ENCODE measurements at places on chromosomes 4 and X.

- no peak for DNase-seq
Measured at GRCh38 chr4:58809366-58809765, 1699.2 kb upstream of the IGFBP7 start.

DNA sequence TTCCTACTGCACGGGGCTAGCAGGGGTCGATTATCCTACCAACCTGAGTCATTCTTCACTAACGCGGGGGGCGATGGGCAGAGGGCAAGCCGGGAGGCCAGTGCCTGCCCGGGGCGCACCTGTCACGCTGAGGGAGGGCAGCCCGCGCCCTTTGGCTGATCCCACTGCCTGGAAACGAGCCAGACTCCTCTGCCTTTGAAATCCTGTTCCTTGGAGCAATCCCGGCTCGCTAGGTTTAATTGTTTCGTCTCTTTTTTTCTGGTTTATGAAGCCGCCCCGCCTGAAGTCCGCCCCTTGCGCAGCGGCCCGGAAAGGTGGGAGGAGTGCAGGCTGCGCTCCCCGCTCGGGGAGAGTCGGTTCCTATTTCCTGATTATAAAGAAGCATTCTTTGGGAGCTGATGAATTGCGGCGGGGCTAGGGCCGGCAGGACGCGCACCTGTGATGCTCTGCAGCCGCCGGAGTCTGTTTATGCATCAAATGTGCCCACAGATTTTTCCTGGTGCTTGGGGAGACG lies 484.2 kb downstream of the BCOR start:
- peak; percentile 2 for DNase-seq

DNA sequence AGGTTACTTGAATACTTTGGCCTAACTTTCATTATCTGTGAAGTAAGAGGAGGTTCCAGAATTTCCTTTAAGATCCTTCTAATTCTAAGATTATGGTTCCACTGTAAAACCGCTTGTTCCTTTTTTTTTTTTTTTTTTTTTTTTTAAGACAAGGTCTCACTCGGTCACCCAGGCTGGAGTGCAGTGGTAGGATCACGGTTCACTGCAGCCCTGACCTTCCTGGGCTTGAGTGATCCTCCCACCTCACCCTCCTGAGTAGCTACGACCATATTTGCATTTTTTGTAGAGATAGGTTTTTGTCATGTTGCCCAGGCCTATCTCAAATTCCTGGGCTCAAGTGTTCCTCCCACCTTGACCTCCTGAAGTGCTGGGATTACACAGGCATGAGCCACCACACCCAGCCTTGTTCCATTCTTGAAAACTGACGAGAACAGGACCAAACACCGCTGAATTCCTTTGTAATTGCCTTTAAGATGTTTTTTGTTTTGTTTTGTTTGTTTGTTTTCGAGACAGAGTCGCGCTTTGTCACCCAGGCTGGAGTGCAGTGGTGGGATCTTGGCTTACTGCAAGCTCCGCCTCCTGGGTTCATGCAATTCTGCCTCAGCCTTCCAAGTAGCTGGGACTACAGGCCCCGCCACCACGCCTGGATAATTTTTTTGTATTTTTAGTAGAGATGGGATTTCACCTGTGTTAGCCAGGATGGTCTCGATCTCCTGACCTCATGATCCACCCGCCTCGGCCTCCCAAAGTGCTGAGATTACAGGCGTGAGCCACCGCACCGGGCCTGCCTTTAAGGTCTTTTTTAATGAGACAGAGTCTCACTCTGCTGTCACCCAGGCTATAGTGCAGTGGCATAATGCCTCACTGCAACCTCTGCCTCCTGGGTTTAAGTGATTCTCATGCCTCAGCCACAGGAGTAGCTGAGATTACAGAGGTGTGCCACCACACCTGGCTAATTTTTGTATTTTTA lies 6.8 kb downstream of the PDS5A start:
- no peak for DNase-seq

- DNase-seq, result no peak
Measured at GRCh38 chr4:99708551-99708950, 50.9 kb upstream of the C4orf54 start.

- no peak for DNase-seq
Measured at GRCh38 chr4:102103368-102103767, 241.9 kb downstream of the SLC39A8 start.

DNA sequence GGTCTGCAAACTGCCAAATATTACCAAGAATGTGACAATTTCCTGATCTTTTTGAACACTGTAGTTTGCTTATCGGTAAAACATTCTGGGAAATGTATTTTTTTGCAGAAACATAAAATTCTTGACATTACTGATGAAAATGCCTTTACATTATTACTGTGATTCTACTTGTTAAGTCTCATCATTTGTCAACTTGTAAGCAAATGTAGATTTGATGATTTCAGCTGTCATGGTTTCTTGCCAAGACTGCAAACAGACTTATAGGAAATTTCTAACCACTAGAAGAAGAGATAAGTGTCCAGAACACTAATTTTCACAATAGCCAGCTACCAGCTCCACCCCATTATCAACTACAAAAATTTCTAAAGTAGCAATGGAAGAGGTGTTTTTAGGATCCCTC lies 560.4 kb downstream of the STPG2 start:
- DNase-seq, result no peak

DNA sequence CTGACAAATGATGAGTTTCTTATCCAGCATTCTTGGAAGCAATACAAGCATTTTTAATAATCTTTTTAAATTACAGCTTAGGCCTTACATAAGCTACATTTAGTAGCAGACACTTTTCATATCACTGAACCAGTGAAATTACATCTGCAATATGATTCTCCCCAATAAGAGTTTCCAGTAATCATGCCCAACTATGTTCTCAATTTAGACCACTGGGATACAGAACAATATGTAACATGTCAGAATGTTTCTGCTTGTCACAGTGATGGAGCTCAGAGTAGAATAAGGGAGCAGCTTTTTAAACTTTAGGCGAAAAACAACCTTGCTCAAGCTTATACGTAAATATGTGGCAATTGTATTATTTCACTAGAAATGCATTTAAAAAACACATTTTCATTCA lies 1132.2 kb downstream of the FAT4 start:
- no peak for DNase-seq

DNA sequence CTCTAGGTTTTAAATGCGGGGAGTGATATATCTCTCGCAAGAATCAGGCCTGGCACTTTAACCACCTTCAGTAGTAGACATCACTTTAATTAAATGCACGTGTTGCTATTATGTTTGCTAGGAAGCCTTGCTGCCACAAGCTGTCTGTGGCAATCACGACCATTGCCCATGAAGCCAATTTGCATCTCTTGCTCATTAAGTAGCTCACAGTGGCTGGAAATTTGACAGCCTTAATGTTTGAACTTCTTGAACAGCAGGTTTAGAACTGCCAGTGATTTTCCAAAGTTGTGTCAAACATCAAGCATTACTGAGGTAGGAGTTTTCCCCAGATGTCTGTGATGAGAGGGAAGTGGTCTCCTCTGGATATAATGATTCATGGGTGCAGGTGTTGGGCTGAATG lies 642.3 kb upstream of the CPEB2 start:
- DNase-seq, result no peak

GRCh38 chrX:40167850-40168479 lies 70.2 kb upstream of the BCOR start:
- no peak for DNase-seq

DNA sequence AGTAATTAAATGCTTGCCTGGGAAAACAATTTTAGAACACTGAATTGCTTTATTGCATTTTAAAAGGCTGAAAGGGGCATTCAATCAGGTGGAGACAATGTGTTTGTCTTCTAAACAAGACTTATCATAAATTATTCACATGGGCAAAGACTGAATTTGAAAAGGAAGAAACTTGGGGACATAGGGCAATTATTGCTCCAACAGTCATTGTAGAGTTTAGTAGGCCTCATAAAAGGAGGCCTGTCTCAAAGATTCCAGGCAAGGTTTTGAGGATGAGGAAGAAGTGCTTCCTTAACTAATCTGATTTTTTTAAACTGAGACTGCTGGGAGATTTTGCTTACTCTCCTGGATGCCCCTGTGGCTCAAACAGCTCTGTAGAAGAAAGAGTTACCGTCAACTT lies 174.4 kb upstream of the RPS6KA3 start:
- no peak for DNase-seq

GRCh38 chr4:182863501-182863900 lies 53.7 kb downstream of the DCTD start:
- no peak for DNase-seq

DNA sequence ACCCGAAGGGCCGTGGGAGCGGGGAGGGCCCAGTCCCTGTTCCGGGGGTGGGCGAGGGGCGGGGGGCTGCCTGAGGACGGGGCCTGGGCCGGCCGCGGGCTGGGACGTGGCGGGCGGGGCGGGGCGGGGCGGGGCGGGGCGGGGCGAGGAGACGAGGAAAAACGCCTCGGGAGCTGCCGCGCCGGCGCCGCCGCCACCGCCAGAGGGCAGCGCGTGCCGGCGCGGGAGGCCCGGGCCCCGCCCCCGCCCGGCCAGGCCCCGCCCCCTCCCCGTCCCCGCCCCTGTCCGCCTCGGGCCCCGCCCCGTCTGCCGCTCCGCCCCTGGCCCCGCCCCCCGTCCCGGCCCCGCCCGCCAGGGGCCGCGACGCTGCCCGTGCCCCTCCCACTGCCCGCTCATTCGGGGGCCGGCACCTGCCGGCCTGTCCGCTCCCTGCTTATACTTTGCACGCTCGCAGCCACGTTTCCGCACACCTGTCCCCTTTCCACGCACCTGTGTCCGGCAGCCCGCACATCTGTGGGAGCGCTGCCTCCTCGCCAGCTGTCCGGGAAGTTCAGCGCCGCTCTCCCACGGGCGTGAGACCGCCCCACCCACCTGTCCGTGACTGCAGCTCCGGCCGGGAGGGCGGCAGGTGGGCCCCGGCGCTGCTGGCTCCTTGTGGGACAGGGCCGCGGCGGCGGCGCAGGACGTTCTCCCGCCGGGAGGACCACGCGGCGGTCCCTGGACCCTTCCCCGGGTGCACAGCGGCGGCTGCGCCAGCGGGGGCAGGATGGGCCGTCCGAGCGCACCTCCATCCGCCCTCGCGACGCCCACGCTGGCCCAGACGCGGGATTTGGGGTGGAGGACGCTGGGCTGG lies 1.7 kb upstream of the FGFRL1 start:
- DNase-seq, result peak; percentile 54
